Bronchial epithelial cell (primary cell): ENCODE measurements at places on chromosomes 7 and 10. TPM values are rescaled to one million over a fixed set of nuclear protein-coding genes. Genes with fewer than 3 reads are reported as not detected.

Gene ACADSB
- 3.4 and 5.4 TPM in 2 replicates for total RNA-seq

Gene SLC29A4
- 8.3 and 9.5 TPM in 2 replicates for total RNA-seq

Gene VGF
- not detected in 2 replicates for total RNA-seq

Gene COA1
- total RNA-seq: 41.6 and 50.0 TPM in 2 replicates

Gene SEC31B
- total RNA-seq: 1.6 and 1.7 TPM in 2 replicates

Gene PRF1
- total RNA-seq: not detected in 2 replicates

Gene UCN3
- not detected in 2 replicates for total RNA-seq

Gene HOXA10
- not detected in 2 replicates for total RNA-seq

Gene GPRIN2
- total RNA-seq: 0.53 and 3.2 TPM in 2 replicates

Gene EMX2
- total RNA-seq: not detected in 2 replicates

Gene DENND2A
- total RNA-seq: 0.26 TPM in 1 of 2 replicates, not detected in the other

- peak; percentile 28 for DNase-seq
Measured at GRCh38 chr10:112986544-112987190, 36.6 kb downstream of the TCF7L2 start.

DNA sequence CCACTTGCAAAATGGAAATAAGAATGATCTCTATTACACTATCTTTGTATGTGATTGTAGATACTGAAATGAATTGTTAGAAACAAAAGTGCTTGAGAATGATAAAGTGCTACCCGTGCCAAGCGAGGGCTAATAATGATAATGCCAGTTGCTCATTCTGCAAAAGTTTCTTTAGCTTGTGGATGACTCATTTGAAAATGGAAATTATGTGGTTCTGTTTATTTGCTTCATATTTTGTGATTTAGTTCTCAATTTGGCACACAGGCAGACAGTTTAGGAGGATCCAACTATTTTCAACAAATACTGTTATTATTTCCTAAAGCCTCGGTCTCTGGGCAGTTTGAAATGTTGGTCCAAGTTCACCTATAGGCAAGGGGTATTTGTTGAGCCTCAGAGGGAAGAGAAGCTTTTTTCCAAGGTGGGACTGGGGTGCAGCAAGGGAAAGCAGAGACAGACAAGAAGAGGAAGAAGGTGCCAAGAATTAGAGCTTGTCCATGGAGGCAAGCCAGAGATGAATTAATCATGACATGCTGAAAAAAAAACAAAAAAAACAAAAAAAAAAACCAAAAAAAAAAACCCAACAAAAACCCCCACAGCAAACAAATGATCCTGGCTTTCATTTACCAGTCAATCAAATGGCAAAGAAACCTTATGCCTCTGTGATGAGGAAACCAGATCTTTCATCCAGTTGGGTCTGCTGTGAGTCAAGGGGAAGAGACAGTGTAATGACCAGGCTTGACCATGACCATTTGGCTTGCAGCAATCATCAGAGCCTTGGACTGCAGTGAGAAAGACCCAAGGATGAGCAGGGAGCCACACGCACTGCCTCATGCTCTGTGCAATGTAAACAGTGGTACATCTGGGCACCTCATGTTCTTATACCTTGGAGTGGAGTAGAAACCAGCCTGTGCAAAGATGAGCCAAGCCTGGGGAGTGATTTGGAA, 285.0 kb upstream of the HABP2 start:
- DNase-seq: no peak

- DNase-seq: no peak
Measured at GRCh38 chr7:111018960-111019736, 71.8 kb upstream of the LRRN3 start.

- no peak for DNase-seq
Measured at GRCh38 chr7:2355705-2356008, 1.0 kb downstream of the EIF3B start.

GRCh38 chr7:97844036-97844435, 28.2 kb downstream of the ASNS start:
- no peak for DNase-seq

- no peak for DNase-seq
Measured at GRCh38 chr10:97503406-97503805, 4.7 kb downstream of the UBTD1 start.

GRCh38 chr7:138835087-138835486, 37.1 kb upstream of the ATP6V0A4 start:
- no peak for DNase-seq

GRCh38 chr7:117830422-117830954, 42.8 kb downstream of the CTTNBP2 start:
- DNase-seq: no peak

GRCh38 chr10:11012421-11013295, 5.0 kb upstream of the CELF2 start:
- no peak for DNase-seq

DNA sequence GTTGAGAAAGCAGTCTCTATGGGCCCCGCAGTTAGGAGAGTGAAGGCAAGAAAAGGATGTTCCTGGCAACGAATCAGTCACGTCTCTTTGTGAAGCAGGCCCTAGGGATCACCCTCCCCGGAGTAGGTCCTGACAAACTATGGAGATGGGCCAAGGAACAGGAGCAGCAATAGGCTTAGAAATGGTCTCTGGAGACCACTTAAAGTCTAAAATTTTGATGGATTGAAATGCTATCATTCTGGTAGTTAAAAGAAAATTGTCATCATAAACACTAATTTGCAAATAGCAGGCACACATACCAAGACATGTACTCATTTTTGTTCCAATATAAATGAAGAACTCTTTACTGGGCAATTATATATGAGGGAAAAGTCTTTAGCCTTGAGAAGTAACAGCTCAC, 123.5 kb downstream of the ITGB8 start:
- DNase-seq: no peak

DNA sequence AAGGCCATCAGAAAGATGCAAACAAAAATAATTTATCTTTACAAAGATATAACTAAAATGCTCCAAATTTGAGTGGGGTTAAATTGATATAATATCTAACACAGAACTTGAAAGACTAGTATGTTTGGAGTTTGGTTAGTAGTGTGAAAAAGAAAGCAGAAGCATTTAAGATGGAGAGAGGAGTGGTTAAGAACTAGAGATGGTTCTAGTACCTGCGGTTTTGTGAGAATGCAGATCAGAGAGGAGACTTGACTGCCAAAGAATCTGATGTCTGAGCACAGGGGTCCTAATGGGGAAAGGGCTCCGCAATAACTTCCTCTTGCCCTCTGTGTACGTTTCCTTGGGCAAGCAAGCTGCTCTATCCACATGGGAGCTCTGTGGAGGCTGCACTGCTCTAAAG, 506.8 kb upstream of the COBL start:
- no peak for DNase-seq

- no peak for DNase-seq
Measured at GRCh38 chr7:100804681-100805431, 22.5 kb downstream of the EPHB4 start.

DNA sequence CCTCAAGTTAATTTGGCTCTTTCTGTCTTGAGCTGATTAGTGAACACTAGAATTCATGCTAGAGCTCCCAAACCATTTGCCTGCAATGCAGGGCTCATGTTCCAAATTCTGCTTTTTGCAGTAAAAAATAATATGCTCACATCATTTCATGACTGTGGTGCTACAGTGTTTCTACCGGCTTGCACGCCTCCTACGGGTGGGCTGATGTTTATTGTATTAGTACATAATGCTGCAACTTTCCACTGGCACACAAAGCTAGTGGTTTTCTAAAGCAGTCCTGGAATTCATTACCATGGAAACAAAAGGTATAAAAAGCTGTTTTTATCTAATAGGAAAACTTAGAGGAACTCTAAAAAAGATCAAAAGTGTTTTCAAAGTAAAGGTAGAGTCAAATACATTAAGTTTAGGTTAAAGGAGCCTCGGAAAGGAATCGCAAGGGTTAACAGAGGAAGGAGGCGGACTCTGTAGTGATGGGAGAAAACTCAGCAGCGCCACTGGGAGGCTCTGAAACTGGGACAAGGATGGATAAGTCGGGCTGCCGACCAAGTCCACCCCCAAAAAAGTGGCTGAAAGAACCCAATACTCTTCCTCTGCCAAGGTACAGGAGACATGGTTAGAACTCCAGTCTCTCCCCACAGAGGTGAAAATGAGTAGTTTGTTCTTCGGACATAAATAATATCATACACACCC, 25.9 kb downstream of the GRM8 start:
- no peak for DNase-seq

- DNase-seq: no peak
Measured at GRCh38 chr7:66683770-66684123, 55.1 kb downstream of the KCTD7 start.

- DNase-seq: no peak
Measured at GRCh38 chr7:100506356-100506923, 22.7 kb downstream of the NYAP1 start.

GRCh38 chr7:12067156-12067831, 143.8 kb upstream of the TMEM106B start:
- peak; percentile 53 for DNase-seq

- DNase-seq: no peak
Measured at GRCh38 chr10:64690194-64690593, 1169.0 kb downstream of the REEP3 start.

- no peak for DNase-seq
Measured at GRCh38 chr10:35133586-35133985, 6.9 kb downstream of the CREM start.

- DNase-seq: no peak
Measured at GRCh38 chr7:137961200-137962177, 40.4 kb downstream of the CREB3L2 start.

DNA sequence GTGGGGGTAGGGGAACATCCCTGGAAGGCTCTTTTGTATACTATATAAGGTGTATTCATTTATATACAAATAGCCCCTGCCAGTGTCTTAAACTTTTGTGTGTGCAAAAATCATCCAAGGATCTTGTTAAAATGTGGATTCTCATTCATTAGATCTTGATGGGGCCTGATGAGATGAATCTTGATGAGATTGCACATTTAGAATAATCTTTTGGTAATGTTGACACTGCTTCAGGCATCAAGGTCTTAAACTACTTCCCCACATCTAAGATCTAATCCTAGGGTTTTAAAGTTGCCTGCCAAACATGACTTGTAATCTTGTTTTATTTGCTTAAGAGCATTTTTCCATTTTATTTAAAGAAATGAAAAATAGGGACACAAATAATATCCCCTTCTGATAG, 13.0 kb downstream of the TLX1 start:
- DNase-seq: no peak

DNA sequence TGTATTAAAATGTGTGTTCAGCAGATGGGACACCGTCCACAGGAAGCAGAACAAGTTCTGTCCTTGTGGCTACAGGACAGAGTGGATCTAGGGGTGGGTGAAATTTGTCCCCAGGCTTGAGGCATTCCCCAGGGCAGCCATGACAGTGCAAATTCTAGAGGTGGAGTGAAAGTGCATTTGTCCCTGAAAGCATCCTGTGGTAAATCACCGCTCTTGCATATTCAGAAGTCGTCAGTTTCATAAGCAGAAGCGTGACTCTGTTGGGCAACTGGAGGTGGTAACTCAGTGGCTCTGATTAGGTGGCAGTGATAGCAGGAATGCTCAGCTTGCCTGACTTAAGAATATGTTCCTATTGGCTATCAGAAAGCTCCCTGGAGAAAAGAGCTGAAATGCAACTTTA, 96.6 kb downstream of the SNX10 start:
- no peak for DNase-seq

DNA sequence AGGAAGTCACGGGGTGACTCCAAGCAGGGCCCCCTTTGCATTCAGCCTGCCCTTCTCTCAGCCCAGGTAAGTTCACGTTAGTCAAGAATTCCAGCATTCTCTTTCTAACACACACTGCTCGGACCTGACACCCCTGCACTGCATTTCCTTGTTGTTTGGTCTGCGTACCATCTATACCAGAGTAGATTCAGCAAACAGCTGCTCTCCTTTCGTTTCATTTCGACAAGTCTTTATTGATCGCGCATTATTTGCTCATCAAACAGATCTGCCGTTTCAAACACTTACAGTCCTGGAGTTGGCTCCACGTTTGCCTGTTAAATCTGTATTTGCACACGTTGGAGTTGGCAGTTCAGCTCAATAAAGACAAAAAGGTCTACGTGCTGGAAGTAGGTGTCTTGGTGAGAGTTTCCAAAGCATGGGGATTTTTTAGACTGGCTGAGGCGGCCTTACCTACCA, 495.1 kb downstream of the RPS24 start:
- no peak for DNase-seq
